RWPE1 (cell line): ENCODE measurements at places on chromosomes 6 and 20.

DNA sequence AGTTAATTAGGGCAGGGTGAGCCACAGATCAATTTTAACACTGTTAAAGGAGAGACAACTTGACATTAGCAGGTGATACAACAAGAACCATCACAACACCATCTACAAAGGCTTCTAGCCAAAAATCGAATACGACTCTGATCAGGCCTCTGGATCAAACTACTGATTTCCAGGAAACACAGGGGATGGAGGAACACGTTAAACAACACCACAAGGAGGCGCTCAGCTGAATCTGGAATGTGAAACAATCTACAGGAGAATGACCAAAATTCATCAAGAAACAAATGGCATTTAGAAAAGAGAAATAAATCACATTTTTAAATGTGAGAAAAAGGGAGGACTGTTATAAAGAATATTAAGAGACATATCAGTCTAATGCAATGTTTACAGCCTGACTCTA, 13.5 kb upstream of the MAFB start:
- DNase-seq: no peak

GRCh38 chr6:65557224-65557623, 149.8 kb downstream of the EYS start:
- DNase-seq: no peak

DNA sequence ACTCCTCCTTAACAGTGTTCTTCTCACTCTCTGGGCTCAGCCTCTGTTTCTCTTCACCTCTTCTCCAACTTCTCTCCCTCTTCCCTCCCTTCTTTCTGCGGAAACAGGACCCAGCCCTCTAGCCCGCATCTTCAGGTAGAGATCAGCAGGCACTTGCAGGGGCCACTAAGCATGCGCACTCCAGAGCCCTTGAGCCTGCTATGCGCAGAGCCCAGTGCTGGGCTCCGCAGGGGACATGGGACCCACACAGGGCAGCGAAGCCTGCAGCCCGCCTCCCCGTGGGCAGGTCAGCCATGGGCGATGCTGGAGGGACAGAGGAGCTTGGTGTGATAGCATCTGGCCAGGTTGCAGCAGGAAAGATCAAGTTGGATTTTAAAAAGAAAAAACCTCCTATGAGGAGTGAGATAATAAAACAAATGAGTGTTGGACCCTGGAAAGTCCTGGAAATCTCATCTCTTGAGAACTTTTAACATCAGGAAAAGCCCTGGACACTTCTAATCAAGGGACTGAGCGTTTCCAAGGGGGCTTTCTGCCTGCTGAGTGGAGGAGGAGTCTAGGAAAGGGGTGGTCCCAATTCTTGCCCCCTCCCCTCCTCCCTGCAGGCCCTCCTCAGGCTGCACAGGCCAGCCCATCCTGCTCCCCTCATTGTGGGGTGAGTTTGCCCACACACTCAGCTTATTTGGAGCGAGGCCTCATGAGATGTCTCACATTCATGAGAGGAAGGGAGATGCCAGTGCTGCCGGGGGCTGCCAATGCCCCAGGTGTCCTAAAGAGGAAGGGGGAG, 71.9 kb downstream of the MDGA1 start:
- DNase-seq: no peak

DNA sequence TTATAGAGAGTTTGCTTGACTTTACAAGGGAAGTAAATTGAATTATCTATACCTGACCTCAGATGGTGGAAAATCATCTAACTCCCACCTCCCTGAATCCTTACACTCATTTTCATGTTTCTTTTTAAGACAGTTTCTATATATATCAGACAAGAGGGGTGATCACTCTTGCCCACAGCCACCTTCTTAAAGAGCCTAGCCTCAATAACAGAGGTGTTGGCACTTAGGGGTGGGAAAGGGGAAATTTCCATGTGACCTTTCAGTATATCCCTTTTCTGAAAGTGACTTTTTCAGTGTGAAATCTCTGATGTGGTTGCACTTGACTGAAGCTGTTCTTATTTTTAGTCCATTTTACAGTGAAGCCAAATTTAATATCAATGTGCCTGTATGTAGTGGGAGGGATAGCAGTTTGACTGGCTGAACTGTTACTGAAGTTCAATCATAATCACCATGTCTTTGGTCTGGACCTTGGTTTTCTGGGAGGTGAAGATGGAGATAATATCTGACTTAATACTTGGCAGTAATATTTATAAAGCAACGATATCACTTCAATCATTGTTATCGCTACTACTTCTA, 141.3 kb downstream of the MAP3K7 start:
- DNase-seq: no peak

GRCh38 chr20:51366155-51366886, 176.2 kb downstream of the NFATC2 start:
- peak; percentile 96 for DNase-seq

GRCh38 chr6:149335924-149336608, 18.6 kb downstream of the TAB2 start:
- peak; percentile 34 for DNase-seq

GRCh38 chr20:25090492-25091429, 8.8 kb upstream of the VSX1 start:
- DNase-seq: no peak

- no peak for DNase-seq
Measured at GRCh38 chr6:113301651-113302050, 555.5 kb upstream of the MARCKS start.

DNA sequence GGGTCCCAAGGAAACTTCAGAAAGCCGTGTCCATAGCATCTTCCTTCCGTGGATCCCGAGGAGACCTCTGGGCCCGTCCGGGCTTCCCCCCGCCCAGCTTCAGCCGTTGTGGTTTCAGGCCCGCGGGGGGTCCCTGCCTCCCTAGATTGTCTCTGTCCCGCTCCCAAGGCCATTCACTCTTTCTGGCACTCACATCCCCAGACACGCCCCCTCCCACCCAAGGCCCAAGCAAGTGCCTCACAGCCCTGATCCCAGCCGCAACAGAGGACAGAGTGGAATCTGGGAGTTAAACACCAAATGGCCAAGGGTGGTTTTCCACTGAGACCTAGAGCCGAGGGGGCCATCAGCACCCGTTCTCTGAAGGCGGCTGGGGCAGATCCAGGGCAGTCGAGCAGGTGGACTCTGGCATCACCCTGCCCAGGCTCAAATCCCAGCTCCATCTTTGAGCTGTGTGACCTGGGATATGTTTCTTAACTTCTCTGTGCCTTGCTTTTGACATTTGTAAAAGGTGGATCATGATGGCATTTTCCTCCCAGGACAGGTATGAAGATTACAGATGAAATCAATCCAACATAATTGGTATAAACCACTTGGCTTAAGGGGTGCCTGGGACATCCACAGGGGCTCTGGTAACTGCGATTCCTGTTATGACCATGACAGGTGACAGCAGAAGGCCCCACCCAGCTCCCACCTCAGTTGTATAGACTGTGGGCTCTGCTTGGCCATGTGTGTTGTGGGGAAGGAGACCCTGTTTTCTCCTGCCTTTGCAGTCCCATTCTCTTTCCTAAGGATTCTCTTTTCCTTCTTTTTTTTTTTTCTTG, 48.1 kb downstream of the CTCFL start:
- DNase-seq: no peak

GRCh38 chr6:24569811-24570210, 75.0 kb downstream of the ALDH5A1 start:
- no peak for DNase-seq

DNA sequence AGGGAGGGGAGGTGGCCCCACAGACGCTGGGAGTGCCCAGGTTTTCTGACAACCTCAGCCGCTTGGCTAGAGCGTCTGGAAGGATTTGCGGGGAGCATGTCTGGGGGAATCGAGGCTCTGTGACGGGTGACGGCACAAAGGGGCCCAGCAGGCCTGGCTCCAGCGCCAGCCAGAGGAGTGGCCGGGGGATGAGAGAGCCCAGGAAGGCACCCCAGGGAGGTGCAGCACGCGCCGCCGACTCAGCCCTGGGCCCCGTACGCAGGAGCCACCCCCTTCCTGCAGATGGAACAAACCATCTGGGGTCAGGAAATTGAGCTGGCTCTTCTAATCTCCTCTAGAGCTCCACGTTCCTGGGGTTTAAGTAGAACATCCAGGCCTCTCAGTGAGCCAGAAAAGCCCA, 5.9 kb upstream of the SLCO4A1 start:
- DNase-seq: no peak

DNA sequence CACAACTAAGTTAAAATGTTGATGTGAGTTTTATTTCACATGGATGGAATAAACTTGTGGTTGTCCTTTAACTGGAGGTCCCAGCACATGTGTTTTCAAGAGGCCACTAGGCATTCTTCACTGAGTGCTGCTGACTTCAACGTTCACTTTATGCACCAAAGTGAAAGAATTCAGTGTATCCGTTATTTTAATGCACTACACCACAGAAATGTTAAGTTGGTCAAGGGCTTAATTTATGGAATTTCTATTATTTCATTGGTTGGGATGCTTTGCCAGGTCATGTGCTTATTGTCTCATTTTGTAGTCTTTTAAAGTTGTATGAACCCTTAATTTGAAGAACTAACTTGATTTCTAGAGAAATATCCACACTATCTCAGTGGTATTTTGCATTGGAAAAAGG, 106.4 kb downstream of the PPP1R14C start:
- DNase-seq: no peak

GRCh38 chr20:10171864-10172751, 46.5 kb upstream of the SNAP25 start:
- DNase-seq: peak; percentile 41

DNA sequence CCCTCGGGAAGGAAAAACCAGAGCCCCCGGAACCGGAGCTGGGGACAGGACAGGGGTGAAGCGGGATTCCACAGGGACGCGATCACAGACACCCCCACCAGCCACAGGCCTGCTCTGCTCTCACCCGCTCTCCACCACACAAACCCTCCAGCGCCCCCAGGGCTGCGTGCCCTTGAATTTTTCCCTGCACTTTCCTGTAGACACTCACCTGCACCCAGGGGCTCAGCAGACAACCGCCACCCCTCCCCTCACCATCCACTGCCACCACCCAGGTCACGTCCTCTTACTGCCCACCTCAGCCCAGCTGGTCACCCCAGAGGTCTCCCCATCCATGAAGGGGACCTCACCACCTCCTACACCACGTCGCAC, 631 bp downstream of the ULBP2 start:
- DNase-seq: no peak

DNA sequence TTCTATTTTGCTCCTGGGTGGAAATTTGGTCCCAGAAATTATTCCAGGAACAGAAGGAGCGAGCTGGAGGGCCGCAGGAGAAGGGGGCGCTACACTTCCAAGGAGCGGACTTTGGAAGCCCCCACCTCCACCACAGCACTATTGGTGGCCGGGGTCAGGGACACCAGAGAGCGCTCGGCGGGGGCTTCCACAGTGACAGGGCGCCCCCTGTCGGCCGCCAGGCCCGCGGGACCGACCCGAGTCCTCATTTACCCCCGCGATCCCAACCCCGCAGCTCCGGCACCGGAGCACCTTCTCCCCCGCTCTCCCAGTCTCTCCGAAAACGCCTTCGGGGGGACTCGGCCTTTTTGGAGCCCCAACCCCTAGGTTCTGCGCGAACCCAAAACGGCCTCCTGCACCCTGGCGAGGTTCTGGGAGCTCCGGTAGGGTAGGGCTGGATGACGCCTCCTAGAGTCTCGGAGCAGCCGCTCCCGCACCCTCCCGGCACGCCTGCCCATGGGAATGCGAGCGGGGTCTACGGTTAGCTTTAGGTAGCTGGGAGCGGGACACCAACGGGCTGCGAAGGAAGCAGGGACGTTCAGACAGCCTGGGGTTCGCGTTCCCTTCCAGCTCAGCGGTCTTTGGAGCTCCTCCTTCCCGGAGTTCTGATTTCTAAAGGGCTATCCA, 2.4 kb upstream of the FOXA2 start:
- peak; percentile 50 for DNase-seq

DNA sequence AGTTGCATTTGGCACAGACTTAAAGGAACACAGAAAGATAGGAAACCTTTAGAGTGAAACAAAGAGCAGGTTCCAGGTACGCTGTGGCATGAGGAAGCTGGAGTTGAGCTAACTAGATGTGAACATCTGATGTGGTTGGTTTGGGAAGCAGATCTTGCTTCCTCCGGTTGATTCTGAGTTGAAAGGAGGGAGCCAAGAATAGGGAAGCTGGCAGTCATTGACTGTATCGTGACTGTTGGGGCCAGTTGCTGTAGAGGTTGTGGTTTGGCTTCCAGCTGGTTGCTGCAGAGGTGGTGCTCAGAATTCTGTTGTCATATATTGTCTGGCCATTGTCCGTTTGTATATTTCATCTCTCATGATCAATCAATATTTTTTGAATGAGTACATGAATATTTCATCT, 325.9 kb downstream of the PLCB1 start:
- no peak for DNase-seq

- DNase-seq: no peak
Measured at GRCh38 chr6:115830895-115831294, 229.8 kb downstream of the FRK start.

GRCh38 chr6:14428269-14428668, 310.7 kb downstream of the CD83 start:
- DNase-seq: no peak

- DNase-seq: no peak
Measured at GRCh38 chr20:18728165-18728869, 85.3 kb upstream of the SCP2D1 start.

- no peak for DNase-seq
Measured at GRCh38 chr6:110486756-110487155, 10.3 kb upstream of the SLC22A16 start.

DNA sequence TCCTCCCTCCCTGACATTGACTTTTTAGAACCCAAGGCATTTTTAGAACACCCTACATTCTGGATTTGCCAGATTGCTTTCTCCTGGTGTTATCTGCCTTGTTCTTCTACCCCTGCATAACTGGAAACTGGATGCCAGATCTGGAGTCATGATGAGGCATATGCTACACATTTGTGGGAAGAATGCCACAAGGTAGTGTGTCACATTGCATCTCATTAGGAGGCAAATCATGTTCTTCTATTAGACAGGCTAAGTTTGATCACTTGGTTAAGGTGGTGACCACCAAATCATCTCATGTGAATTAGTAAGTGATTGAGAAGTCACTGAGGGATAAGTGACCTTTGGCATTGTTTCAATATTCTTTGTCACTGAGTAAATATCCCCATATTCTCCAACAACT, 12.9 kb upstream of the NKX2-2 start:
- DNase-seq: no peak

- DNase-seq: no peak
Measured at GRCh38 chr20:11995805-11996567, 78.3 kb downstream of the BTBD3 start.

DNA sequence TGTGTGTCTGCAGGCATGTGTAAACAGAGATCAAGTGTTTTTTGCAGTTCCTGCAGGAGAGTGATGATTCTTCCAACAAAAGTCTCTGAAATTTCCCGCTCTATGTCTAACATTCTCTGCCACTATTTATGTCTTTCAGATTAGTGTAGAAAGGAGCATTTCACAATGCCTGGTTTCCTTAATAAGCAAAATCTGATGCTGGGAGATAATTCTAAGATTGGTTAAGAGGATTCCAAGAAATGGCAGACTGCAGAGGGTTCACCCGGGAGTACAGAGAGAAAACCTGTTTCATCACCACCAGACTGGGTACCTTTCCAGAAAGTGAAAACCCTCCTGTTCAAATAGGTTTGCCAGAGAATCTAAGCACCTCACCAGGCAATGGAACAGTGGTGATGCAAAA, 62.7 kb downstream of the FOXC1 start:
- DNase-seq: no peak
